Activated CD8-positive, alpha-beta memory T cell treated with anti-CD3 and anti-CD28 coated beads for 1 hour (primary cell): ENCODE measurements at places on chromosomes 5 and 9.

DNA sequence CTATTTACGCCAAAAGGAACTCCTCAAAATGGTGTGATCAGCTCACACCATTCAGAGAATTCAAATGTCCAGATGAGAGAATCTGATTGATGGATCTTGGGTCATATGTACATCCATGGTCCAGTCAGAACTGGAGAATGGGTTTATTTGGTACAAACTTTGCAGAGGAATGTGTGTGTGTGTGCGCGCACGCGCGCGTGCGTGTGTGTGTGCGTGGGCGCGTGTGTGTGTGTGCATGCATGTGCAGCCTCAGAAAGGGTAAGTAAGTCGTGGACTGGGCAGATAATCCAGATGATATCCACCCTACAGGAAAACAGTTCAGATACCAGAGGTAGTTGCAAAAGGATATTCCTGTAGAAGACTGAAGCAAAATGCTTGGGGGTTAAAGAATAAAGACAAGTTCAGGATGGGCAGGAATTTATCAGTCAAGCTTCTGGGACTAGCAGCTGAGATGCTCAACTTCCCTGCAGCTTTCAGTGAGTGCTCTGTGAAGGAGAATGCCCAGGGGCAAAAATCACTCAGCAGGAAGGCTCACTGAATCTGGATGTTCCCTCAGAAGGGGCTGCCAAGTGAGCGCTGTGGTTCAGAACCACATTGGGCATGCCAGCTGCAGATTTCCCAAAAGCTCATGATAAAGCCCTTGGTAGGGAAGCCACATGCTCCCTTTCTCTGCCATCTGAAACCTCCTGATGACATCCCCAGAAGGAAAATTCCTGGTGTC, 440.5 kb upstream of the SGCD start:
- no peak for DNase-seq

GRCh38 chr9:132849185-132849706, 28.8 kb downstream of the AK8 start:
- DNase-seq, result no peak

GRCh38 chr9:108039493-108039892, 549.9 kb upstream of the KLF4 start:
- DNase-seq, result no peak

GRCh38 chr5:11801061-11801460, 103.2 kb downstream of the CTNND2 start:
- no peak for DNase-seq

GRCh38 chr9:90546200-90546599, 96.4 kb downstream of the DIRAS2 start:
- DNase-seq, result no peak

DNA sequence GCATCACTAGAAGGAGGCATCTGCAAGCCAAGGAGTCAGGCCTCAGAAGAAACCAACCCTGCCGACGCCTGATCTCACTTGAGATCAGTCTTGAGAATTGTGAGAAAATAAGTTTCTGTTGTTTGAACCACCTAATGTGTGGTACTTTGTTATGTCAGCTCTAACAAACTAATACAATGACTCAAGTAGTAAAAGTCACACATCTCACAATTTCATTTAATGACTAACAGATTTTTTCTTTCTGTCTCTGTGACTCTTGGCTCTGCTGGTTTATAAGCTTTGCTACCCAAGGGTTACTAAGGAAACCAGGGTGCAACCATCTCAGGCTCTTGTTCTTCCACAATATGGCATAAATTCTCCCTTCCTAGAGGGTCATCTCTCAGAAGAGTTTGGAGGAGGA, 315.8 kb upstream of the GRAMD2B start:
- no peak for DNase-seq

GRCh38 chr9:96618209-96619123, 1.2 kb downstream of the CDC14B start:
- DNase-seq, result no peak

DNA sequence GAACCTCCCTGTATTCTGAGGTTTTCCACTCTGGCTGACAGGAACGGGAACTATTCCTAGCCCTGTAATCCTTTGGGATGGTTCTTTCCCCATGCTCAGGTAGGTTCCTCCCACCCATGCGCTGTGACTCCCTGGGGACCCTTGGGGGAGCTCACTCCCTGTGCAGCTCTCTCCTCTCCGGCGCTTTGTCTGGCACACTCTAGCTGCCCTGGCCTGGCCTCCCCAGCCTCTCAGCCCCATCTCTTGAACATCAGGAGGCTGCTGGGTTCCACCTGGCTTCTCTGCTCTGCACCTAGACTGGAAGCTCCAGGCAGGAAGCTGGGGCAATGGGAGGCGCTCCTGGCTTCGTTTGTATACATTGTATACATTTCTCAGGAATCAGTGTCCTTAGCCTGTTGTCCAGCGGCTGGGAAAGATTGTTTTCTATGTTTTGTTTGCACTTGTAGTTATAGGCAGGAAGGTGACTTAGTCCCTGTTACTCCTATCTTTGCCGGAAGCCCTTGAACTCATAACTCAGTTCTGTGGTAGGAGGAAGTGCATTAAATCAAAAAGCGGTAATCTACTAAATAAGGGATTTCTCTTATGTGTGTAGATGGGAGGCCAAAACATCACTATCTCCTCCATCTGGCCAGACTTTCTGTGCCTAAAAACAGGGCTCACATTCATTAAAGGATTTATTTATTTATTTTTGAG, 20.4 kb downstream of the SLC25A25 start:
- DNase-seq, result no peak

GRCh38 chr9:129313331-129313955, 135.4 kb upstream of the IER5L start:
- no peak for DNase-seq

DNA sequence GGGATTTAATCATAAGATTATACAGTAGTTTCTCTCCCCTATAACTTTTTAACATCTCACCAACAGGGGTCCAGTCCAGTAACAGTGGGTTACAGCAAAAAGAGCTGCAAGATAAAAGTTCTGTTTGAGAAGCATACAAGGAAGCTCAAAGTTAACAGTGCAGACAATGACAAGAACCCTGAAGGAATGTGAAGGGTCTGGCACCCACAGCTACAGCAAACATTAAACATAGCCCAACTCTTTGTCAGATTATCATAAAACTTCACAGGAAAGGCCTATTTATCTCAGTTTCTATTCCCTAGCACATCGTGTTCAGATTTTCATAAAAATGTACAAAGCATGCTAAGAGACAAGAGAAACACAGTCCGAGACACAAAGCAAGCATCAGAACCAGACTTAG, 309.4 kb downstream of the DIRAS2 start:
- DNase-seq, result no peak

GRCh38 chr5:89097103-89097502, 214.1 kb upstream of the MEF2C start:
- no peak for DNase-seq

DNA sequence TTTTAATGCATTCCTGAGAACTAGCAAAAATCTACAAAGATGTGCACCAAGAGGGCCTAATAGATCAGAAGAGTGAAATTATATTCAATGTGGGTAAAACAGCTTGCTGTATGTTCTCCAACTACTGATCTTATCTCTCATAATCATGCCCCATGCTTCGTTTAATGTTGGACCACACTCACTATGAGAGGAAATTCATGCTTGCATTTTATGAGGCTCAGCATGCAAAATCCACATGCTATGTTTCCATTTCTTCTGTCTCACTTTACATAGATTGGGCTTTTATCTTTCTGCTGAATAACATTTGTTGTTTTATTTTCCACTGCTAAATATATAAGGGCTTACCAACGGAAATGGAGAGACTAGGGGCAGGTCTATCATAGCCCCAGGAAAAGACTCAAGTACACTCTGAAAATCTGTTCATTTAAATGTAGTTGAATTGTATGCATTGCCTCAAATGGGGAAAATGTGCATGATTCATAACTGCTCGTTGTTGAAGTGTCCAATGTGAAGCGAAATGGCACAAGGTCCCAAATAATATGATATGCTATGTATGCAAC, 474.2 kb downstream of the EFNA5 start:
- DNase-seq, result no peak

GRCh38 chr9:128365525-128365924, 5.6 kb upstream of the URM1 start:
- no peak for DNase-seq

GRCh38 chr5:42756606-42757601, at the start of gene CCDC152:
Gene CCDC152, plus strand, starts transcription at chr5:42756818. Its CDS starts 2,304 bp downstream, at chr5:42759122.
- peak; percentile 30 for DNase-seq

DNA sequence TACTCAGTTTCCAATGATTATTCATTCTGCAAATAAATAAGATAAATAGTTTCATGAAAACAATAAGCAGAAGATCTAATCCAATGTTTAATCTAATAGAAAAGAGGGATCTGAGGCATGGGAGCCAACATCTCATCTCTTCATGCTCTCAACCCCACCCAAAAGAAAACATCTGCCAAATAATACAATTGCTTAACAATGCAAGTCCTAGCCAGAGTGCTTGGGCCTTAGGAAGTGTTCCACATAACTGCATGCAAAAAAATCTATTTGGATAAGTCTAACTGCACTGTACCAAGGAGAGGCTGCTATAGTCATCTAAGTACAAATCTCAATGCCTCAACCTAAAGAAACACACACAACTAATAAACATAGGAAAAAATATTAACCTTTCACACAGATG, 606.0 kb downstream of the CDH9 start:
- DNase-seq, result no peak

GRCh38 chr5:7751874-7752273, 99.1 kb downstream of the CFAP90 start:
- no peak for DNase-seq

GRCh38 chr9:88664773-88665172, 129.8 kb downstream of the NXNL2 start:
- no peak for DNase-seq

- DNase-seq, result peak; percentile 55
These were observed at the start of gene SPEF2 for GRCh38 chr5:35617435-35618303. Gene SPEF2, plus strand, starts transcription at chr5:35617863. Its CDS starts 135 bp downstream, at chr5:35617998.

DNA sequence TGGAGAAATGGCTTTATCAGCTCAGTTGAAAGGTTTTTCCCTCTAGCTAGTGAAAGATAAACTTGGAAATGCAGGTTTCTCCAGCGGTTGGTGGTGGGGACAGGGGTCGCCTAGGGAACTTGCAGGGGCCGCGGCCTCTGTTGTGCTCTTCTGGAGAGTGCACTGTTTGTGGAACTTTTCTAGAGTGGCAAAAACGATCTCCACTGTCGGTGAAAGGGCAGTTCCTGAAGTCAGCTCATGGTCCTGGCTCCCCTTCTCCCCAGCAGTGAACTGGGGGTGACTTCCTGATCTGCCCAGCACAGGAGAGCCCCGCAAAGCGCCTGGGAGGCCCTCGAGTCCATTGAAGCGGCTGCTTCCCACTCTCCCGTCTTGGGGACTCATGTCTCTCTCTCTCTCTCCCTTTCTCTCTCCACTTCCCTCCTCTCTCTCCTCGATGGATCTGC, 3.2 kb downstream of the IRX1 start:
- no peak for DNase-seq

GRCh38 chr9:1718836-1719235, 296.3 kb upstream of the SMARCA2 start:
- no peak for DNase-seq

DNA sequence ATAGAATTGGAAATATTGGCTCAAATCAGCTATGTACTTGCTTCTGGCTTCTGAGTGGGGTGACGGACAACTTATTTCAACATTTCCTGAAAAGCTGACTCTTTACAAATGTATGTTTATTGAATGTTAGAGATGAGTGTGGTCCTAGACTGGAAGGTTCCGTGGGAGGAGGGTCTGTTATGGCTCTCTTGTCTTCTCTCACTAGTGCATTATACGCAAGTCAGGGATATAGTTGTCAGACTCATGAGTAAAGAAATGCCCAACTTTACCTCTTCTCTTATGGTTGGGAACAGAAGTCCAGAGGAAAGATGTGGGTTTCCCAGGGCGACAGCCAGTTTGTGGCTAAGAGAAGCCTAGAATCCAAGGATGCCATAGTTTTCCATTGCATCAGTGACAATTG, 839.3 kb upstream of the WWC1 start:
- DNase-seq, result no peak

- no peak for DNase-seq
These were observed 83.7 kb upstream of the IRX4 start for GRCh38 chr5:1966461-1966860.

DNA sequence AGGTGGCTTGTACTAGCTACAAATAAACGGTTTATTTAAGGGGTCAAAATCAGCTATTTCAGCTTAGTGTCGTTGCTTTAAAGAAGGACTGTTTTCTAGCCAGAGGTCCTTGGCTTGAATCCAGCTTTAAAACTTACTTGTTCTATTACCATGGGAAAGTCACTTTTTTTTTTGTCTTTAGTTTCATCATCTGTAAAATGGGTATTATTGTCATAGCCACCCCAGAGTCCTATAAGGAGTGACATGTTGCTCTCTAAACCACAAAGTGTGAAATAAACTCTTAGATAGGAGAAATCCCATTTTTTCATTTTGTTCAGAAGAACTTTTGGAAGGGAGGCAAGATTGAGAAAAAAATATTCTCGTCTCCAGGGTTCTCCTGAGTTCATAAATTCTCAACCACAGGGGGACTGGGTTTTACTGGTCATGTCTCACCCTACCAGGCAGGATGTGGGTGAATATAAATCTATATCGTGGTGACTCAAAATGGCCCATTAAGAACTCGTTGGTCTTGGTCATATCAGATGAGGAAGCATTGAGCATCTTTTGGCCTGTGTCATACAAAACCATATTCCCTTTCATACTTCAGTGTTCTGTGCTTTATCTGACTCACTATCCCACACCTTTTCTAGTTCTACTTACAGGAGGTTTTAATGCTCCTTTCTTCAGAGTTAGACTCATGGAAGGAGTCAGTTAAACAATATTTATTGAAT, 202.7 kb upstream of the NR3C1 start:
- DNase-seq, result no peak

- DNase-seq, result no peak
These were observed 86.0 kb downstream of the ANKRD55 start for GRCh38 chr5:56147106-56147505.

DNA sequence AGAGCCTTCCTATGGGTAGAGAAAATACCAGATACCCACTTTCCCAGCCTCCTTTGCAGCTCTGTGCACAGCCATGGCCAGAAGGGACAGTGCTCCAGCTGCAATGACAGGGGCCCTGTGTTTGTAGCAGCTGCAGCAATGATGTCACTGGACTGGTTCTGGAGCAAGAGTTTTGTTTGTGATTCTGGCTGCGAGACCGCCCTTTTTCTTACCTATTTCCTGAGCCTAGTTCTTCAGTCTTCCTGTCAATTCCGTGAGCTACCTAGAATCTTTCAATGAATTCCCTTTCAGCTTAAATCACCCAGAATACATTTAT, 10.0 kb upstream of the BOD1 start:
- DNase-seq, result no peak

DNA sequence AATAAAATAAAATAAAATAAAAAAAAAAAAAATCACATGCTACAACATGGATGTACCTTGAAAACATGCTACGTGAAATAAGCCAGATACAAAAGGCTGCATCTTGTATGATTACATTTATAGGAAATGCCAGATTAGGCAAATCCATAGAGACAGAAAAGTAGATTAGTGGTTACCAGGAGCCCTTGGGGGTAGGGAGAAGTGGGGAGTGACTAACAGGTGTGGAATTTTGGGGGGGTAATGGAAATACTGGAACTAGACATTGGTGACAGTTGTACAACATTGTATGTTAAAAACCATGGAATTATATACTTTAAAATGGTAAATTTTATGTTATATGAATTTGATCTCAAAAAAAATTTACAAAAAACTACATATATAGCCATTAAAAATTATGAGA, 47.3 kb downstream of the SLC1A1 start:
- no peak for DNase-seq

GRCh38 chr9:82271106-82271561, 282.6 kb downstream of the SPATA31D1 start:
- DNase-seq, result no peak
